Fibroblast of skin of right biceps (primary cell): ENCODE measurements at places on chromosomes 12 and 14.

DNA sequence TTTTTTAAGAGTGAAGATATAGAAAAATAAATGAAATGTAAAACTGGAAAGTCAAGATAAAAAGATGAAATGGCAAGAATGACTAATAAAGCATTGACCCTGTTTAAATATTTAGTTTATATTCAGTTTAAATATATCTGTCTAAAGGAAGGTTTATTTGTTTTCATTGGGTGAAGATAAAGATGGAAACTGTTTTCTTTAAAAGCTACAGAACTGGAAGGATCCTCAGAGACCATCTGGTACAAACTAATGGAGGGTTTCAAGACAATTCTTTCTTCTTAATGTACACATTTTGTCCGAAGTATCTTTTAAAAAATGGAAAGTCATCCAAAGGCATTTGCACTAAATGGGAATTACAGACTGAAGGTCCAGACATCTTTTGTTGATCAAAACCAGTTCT is 142.6 kb downstream of the EPS8 start:
- no peak for DNase-seq

- peak; percentile 43 for DNase-seq
These were observed 350.8 kb upstream of the STXBP6 start for GRCh38 chr14:25400607-25401206.

DNA sequence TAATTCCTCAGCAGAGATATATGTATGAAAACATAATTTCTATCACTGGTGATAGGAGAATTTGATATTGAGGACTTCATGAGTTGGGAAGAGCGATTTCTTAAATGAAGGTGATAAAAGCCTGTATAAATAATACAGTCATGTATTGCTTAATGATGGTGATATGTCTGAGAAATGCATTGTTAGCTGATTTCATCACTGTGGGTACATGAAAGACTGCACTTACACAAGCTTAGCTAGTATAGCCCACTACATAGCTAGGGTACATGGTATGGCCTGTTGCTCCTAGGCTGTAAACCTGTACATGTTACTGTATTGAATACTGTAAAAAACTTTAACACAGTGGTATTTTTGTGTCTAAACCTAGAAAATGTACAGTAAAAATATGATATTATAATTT is 63.4 kb downstream of the ANO4 start:
- DNase-seq: no peak

GRCh38 chr14:71789005-71789404 is 143.2 kb upstream of the RGS6 start:
- no peak for DNase-seq

DNA sequence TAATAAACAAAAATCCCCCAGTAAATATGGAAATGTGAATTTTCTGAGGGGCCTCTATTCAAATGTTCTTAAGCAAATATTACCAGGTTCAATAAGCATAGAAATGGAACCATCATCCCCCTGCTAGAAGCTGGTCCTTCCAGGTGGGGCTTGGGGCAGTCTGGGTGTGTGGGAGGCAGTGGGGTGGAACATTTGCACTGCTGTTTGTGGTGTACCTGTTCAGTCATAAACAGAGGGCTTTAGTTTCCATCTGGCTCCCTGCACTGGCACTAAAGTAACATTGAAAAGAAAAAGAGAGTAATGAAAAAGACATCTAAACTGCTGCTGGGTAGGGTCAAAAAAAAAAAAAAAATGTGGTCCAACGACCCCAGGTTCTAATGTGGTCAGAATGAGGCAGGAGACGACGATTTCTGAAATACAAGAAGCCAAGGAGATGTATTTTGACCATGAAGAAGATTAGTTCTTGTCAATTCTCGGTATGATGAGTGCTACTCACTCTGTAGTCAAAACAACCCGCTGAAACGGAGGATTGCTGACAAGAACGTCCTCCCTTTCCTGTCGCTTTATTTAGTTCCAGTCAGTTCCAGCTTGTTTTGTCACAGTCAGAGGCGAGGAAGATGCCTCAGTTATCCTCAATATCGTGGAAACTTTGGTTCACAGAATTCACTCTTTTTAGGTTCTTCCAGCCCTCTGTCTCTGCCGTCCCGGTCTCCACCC is 44.2 kb upstream of the MANSC4 start:
- DNase-seq: no peak

DNA sequence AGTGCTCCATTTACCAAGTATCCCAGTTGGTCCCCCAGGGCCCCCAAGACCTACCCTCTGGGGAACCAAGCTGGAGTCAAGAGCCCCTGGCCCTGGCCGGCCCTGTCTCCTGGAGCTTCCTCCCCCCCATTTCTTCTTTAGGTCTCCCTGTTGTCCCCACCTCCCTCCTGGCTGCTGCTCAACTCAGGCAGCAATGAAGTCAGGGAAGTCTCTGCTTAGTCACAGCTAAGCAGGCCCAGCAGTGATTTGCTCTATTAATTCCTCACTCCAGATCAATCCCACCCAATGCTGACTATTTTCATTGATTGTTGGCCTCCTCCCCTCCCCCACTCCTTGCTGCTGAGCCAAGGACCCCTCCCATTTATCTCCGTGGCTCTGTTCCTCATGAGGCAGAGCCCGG is 28.3 kb downstream of the VSX2 start:
- peak; percentile 20 for DNase-seq

- no peak for DNase-seq
These were observed 31.3 kb upstream of the VSX2 start for GRCh38 chr14:74207943-74208342.

DNA sequence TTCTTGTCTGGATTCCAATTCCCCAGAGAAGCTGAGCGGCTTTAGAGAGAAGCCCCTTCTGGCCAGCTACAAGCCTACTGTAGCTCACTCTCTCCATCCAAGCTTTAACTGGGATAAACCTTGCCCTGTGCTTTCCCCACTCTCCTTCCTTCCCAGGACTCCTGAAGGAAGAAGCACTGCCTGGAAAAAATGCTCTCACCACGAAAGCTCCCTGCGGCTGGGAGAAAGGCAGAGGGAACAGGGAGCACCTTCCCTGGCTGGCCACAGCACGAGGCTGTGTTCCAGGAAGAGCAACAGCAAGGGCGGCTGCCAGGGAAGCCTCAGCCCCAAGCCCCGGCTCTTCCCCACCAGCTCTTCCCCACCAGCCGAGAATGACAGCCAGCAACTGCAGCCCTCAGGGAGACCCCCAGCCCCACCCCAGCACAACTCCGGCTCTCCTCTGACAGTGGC is 40.8 kb upstream of the PNMA1 start:
- DNase-seq: peak; percentile 61

- DNase-seq: peak; percentile 58
These were observed 139.1 kb downstream of the SPTSSA start for GRCh38 chr14:34322940-34323418.

GRCh38 chr14:86619726-86620125 is 1089.8 kb downstream of the FLRT2 start:
- DNase-seq: peak; percentile 45

GRCh38 chr14:69493791-69494190 is 9.3 kb downstream of the PLEKHD1 start:
- DNase-seq: no peak

- peak; percentile 22 for DNase-seq
These were observed 230.5 kb downstream of the AKAP6 start for GRCh38 chr14:32559590-32559989.

GRCh38 chr14:95227279-95227860 is 70.0 kb upstream of the DICER1 start:
- DNase-seq: peak; percentile 83
